ENCODE measurements at places on chromosomes 7 and 10. TPM values are rescaled to one million over a fixed set of nuclear protein-coding genes. Genes with fewer than 3 reads are reported as not detected.

Gene PRR15
- total RNA-seq: not detected

Gene KCND2
- not detected for total RNA-seq

Gene CCL24
- total RNA-seq: 0.45 TPM

Gene C7orf33
- not detected for total RNA-seq

Gene DNAH11
- 0.02 TPM for total RNA-seq

Gene SPDYE3
- not detected for total RNA-seq

Gene CTAGE8
- total RNA-seq: 0.11 TPM

Gene ITIH5
- total RNA-seq: 3.9 TPM

Gene INA
- not detected for total RNA-seq

Gene JAKMIP3
- not detected for total RNA-seq

Gene LRRC61
- 50.6 TPM for total RNA-seq

Gene AGAP9
- total RNA-seq: 6.2 TPM

Gene PNLIP
- total RNA-seq: 1.1 TPM

Gene MAGI2
- total RNA-seq: 0.94 TPM

Gene NKX1-2
- 0.04 TPM for total RNA-seq

Gene CNNM1
- not detected for total RNA-seq

Gene GPC2
- 5.1 TPM for total RNA-seq

Gene AFAP1L2
- 0.07 TPM for total RNA-seq

Gene TMEM130
- total RNA-seq: not detected

All from K562 (cell line).